Pons (tissue), 1 donor: ENCODE measurements at places on chromosomes 4 and X.

- DNase-seq: no peak
Observed at GRCh38 chrX:23383411-23383810, 48.8 kb downstream of the PTCHD1 start.

DNA sequence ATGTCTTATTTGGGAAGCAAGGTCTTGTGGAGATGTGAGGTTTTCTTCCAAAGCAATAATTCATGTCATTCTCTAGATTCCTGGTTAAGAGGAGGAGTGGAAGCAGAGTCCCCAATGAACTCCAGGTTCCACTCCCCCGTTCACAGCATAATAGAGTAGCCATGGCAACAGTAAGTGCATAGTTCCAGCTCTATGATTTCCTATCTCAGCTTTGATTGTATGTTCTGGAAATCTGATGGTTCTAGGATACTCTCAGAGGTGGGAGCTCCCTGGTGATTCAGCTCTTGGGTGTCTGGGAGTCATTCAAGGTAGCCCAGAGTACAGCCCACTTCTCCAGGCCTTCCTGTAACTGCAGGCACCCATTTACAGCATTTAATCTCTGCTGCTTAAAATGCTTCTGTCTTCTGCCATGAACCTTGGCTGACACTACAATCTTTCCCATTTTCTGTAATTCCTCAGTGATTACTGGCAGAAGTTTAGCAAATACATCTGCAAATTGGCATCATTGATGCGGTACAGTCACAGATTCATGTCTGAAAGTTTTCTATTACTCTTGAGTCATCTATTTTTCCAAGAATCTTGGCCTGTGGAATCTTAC lies 242.0 kb downstream of the MAPK10 start:
- DNase-seq: no peak

- no peak for DNase-seq
Observed at GRCh38 chr4:70844180-70844579, 4.5 kb upstream of the GRSF1 start.

DNA sequence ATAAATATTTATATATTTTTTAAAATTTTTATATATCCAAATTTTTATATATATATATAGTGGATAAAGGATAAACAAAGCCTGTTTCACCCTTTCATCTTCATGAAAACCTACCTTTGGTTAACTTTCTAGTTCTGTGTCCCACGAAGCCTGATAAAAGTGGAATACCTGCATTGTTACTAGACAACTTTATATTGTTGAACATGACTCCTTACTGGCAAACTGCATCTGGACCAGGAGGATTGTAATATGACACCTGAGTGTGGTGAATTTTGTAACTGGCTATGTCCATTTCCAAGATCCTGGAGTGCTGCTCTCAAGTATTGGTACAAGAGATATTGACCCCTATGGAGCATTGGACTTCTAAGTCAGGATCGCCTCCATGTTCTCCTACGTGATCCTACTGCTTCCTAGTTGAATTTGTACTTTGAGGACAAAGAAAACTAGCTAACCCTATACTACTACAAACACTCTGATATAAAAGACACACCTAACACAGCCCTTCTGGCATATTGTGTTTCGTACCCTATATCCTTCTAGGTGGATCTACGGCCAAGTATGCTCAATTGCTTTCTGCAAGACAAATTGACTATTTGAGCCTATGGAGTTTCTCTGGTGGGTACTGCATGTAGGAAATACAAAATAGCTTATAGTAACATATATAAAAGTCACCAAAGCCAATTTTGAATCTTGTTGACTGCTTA lies 61.3 kb upstream of the PRRG1 start:
- no peak for DNase-seq

DNA sequence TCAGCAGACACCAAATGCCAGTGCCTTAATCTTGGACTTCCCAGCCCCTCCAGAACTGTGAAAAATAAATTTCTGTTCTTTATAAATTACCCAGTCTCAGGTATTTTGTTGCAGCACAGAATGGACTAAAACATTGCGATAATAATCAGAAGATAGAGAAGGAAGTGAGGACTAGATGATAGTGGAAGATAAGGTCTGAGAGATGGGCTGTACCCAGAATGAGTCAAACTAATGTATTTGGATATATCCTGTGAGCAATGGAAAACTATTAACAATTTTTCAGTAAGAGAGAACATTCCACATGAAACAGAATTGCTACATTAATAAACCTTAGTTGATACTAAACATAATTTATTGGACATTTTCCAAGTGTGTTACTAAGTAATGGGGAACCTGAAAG lies 93.3 kb downstream of the FANCB start:
- no peak for DNase-seq

GRCh38 chr4:156827519-156827918 lies 144.1 kb downstream of the PDGFC start:
- no peak for DNase-seq

DNA sequence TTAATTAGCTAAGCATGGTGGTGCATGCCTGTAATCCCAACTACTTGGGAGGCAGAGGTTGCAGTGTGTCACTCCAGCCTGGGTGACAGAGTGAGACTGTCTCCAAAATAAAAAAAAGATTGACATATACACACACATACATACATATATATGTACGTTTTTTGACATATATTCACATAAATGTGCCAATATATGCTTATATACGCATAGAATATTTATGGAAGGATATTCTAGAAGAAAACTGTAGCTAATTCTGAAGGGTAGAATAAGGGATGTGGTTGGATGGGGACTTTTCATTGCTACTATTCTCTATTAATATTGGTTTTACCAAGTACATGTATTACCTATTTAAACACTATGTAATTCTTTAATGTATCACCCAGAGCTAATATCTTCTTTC lies 19.7 kb downstream of the ZGRF1 start:
- DNase-seq: no peak

DNA sequence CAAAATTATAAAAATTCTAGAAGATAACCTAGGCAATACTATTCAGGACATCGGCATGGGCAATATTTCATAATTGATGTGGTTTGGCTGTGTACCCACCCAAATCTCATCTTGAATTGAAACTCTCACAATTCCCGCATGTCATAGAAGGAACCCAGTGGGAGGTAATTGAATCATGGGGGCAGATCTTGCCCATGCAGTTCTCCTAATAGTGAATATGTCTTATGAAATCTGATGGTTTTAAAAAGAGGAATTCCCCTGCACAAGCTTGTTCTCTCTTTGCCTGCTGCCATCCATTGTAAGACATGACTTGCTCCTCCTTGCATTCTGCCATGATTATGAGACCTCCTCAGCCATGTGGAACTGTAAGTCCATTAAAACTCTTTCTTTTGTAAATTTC lies 77.7 kb downstream of the DDX60 start:
- no peak for DNase-seq

GRCh38 chr4:3421470-3421869 lies 20.3 kb upstream of the HGFAC start:
- no peak for DNase-seq

- DNase-seq: peak; percentile 17
Observed at GRCh38 chr4:184503869-184504300, 29.5 kb upstream of the IRF2 start.

- DNase-seq: peak; percentile 78
Observed at GRCh38 chrX:3697701-3698279, 15.7 kb downstream of the PRKX start.
